RWPE2 (cell line): ENCODE measurements at places on chromosomes 3 and 15.

DNA sequence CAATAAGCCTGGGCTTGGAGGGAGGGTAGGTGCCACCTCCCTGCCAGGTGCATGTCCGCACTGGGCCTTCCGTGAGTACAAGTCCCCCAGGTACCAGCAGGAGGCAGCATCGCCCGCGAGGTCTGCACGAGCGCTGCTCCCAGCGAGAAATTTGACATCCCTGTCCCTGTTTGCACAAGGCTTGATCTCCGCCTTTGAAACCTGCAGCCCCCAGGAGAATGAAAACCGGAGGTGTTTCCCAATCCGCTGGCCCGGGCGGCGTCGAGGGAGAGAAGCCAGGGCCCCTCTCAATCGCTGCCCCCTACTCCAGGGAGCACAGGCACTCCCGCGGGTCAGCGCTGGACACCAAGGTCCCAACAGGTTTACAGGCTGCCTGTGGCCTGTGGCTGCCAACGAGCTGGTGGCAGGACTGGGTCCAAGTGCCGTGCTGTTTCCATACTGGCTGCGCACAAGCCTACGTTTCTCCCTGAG, 961 bp downstream of the HAPLN3 start:
- peak; percentile 83 for DNase-seq

GRCh38 chr15:51202783-51203182, 108.1 kb upstream of the TNFAIP8L3 start:
- DNase-seq, result no peak

DNA sequence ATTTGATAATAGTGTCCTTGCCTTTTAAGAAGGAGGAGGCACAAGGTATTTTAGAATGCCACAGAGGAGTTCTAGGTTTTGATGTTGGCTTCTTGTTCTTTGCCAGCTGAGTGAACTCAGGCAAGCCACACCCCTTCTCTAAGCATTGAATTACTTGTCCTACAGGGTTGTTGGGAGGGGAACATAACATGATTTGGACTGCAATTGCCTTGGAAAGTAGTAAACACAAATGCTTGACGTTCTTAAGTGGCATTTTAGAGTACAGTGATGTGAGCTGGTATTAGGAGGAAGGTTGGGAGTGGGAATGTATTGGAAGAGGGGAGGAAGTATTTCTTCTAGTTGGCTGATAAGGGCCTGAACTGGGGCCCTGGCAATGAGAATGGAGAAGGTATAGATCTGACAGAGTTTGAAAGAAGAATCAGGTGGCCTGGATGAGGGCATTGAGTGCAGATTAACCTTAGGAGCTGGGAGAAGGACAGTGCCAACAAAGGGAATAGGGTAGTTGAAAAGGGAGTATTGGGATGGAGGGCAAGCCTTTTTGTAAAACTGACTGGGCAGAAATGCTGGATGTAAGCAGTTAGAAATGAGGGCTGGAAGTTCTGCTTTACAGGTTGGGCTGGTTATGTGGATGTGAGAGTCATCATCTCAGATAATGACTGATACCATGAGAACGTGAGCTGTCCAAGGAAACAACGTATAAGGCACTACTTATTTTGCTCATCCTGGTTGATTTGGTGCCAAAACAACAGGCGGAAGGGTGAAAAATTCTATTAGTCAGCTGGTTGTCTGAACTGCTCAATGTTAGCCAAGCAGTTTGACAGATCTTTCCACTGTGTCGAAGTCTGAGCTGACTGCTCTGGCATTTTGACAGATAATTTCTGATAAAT, 16.7 kb downstream of the KAT2B start:
- DNase-seq, result peak; percentile 58

DNA sequence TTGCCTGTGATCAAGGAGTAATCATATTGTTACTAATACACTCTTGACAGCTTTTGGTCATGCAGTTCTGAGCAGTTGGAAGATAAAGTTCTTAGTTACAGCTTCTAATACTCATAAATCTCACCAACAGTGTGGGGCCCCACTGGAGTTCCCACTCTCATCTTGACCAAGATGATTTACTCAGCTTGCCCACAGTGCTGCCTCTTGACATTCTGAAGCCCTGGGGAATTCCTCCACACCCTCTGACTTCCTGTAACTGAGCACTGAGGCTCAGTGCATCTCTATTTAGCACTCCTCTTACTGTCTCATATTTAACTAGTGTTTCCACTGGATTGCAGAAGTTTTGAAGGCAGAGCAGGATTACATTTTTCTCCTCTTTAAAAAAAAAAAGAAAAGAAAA, 1.9 kb upstream of the ARL6IP5 start:
- no peak for DNase-seq

- DNase-seq, result no peak
Observed at GRCh38 chr3:89867286-89867685, 759.9 kb downstream of the EPHA3 start.

DNA sequence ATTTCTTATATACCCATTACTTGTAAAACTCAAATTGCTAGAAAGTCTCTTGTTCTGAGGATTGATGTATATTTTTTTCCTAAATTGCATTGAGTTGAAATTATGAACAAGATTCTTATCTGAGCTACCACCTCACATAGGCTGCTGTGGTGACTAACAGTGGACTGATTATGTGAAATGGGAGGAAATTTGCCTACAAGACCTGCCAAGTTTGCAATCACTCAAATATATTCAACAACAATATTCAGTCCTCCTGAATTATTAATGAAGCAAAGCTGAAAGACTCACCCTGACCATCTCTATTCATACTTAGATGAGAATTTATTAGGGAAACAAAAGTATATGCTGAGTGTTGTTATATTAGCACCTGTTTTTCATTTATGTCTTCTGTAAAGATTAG, 412.6 kb upstream of the SEMA6D start:
- no peak for DNase-seq

DNA sequence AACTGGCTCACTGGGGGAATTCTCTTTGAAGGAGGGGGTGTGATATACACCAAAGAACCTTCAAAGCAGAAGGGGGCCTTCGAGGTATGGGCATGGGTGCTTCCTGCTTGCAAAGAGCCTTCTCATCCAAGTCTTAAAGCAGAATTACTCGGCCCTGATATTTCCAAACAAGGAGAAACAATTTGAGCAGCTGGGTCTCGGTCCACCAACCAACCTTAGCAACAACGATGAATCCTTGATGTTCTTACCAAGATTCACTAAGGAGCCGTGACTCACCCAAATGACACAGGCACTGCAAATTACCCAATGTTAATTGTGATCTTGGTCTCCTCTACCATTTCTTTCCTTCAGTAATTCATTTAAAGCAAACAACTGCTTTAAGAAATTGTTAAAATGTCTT, 7.7 kb downstream of the HOMER2 start:
- DNase-seq, result no peak

DNA sequence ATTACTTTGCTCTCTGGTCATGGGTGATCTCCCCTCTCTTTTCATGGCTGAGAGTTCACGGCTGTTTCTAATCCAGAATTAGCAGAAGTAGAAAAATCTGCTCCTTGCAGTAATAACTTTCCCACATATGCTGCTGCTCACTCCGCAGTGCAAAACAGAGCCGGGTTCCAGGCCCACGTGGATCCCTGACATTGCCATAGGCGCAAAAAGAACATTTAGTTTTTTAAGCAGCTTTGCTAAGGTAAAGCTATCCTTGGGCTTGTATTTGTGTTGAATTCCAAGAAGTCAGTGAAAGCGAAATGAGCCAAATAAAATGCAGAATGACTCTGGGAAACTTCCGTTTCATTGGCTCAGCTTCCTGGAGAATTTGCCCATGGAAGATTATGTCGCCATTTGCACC, 633.7 kb upstream of the SUCLG2 start:
- DNase-seq, result no peak

- DNase-seq, result no peak
Observed at GRCh38 chr3:194740859-194741491, 55.3 kb downstream of the FAM43A start.

DNA sequence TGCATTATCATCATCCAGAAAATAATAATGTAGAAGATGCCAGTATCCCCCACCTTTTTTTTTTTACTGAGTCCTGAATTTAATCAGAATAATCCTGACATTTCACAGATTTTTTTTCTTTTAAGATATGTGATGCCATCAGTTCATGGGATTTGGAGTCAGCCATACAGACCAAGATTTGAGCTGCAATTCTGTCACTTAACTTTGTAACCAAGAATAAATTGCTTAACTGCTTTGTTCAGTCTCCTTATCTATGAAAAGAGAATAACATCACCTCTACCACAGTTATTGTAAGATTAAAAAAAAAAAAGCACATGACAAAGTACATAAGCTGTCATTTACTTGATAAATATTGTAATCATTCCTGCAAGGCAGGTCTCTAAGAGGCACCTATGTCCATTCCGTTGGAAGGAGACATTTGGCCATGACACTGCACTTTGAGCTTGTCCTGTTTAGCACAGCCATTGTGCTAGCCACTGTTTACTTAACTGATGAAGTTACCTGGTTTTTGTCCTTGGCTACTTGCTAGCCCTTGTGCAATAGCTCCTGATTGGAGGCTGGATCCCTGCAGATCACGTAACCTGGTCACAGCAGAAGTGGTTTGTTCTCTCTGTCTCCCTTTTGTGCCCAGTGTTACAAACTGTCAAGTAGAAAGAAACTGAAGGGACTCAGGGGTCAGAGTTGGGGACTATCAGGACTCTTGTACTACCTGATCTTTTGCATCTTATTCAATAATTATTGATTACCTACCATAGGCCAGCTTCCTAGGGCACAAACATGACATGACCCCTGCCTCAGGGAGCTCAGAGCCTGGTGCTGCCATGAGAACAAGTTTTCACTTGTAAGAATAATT, 306.0 kb downstream of the WDR72 start:
- DNase-seq, result no peak

GRCh38 chr3:107392549-107393165, 15.4 kb downstream of the CCDC54 start:
- DNase-seq, result no peak

DNA sequence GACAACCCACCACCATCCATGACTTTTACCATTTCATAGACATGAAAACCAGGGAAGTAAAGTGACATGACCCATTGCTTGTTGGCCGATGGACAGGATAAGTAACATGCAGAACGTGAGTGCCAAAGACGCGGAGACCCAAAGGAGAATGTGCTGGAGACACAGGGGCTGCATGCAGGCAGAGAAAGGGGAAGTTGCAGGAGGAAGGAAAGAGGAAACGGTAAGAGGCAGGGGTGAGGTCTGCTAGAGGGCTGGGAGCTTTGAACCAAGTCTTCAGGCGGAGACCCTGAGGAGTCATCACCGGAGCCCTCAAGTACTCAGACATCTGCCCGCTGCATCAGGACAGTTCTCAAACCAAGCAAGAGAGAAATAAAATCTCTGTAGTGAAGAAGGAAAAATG, 34.9 kb downstream of the MAGEF1 start:
- no peak for DNase-seq

GRCh38 chr15:65887565-65887964, 18.3 kb downstream of the RAB11A start:
- no peak for DNase-seq

- no peak for DNase-seq
Observed at GRCh38 chr15:65318870-65319356, 14.4 kb downstream of the RNU5B-1 start.

DNA sequence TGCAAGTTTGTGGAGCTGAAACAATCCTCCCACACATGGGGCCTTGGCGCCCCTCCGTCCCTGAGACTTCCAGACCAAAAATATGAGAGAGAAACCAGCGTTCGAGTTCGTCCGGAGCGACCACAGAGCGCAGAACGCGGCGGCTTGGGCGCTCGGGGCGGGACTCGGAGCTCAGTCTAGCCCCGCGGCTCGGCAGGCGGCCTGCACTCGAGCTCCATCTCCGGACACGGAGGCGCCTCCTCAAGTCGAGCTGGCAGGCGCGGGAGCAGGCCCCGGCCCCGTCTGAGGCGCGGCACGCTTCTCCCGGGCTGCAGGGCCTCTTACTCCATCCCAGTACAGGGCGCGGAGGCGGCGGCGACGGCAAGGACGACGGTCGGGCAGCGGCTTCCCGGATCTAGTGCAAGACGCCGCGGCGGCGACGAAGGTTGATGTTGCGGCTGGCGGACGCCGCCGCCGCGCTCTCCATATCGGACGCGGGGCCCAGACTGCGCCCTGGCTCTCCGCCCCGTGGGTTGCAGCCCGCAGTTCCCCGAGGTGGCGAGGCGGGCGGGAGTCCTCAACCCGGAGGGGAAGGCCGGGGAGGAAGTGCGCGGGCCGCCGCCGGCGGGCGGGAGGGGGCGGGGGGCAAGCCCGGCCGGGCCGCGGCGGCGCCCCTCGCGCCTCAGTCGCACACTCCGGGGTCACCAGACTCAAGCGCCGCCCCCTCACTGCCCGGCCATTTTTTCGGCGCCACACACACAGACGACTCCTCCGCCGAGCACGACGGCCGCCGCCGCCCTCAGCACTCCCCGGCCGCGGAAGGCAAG, 674 bp downstream of the MSL2 start:
- DNase-seq, result peak; percentile 82

DNA sequence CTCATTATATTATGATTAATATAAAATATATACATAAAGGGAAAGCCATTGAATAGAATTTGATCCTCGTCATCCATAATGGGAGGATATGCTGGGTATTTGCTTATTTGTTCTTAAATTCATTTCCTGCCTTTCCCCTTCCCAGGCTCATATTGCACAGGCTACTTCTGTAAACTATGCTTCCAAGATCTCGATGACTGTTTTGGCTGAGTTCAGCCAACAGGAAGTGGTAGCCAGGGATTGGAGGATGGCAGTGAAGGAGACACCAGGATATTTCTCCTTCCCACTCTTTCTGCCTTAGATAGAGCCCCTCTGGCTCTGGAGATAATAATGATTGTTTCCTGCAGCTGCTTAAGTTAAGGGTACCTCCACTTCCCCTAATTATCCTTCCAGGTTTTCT, 44.3 kb upstream of the DYNC1LI1 start:
- DNase-seq, result no peak

DNA sequence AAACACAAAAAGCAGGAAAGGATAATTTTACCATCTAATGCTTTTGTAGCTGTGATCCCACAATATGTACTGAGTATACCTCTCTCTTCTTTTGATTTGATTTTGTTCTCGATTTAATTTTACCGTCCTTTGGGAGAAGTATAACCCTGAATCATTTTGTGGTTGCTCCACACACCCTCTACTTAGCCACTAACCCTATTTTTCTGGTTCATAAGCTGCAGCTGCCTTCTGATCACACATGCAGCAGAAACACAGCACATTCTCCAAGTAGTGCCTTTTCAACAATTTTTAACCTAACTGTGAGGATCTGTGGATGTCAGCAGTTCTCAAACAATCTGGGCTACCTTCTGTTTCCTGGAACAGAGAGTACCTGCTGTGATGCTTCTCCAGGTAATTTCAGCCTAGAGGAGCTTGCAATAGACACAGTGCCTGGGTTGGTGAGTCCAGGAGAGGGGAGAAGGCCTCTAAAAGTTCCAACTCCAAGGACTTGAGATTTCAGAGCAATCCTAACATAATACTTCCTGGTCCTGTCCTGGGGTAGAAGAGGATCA, 40.3 kb downstream of the HGD start:
- DNase-seq, result no peak

- peak; percentile 69 for DNase-seq
Observed at GRCh38 chr15:74180881-74181602, 7.5 kb downstream of the ISLR start.

DNA sequence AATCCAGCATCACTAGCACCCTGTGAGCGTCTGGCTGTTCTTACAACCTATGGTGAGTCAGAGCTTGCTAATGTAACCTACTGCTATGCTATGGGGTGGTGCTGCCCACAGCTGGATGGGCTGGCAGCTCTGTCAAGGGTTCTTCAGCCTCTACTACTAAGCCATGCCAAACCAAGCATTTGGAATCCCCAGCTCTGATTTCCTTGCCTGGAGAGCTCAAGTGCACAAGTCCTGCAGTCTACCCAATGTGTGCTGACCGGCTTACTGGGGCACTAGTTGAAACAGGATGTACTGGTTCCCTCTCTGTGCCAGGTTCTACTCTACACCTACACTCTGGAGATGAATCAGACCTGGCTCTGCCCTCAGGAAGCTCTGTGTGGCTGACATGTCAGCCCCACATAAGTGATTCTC, 4.2 kb downstream of the TEX264 start:
- DNase-seq, result peak; percentile 38
